ENCODE measurements at places on chromosomes 16 and 17. TPM values are rescaled to one million over a fixed set of nuclear protein-coding genes. Genes with fewer than 3 reads are reported as not detected.
A peak's percentile ranks its signal among the peaks of the same experiment; 100 is the strongest.

The CCL14 gene
- polyA plus RNA-seq = not detected

The UMOD gene
- not detected for polyA plus RNA-seq

The PRSS27 gene
- 0.39 TPM for polyA plus RNA-seq

DNA sequence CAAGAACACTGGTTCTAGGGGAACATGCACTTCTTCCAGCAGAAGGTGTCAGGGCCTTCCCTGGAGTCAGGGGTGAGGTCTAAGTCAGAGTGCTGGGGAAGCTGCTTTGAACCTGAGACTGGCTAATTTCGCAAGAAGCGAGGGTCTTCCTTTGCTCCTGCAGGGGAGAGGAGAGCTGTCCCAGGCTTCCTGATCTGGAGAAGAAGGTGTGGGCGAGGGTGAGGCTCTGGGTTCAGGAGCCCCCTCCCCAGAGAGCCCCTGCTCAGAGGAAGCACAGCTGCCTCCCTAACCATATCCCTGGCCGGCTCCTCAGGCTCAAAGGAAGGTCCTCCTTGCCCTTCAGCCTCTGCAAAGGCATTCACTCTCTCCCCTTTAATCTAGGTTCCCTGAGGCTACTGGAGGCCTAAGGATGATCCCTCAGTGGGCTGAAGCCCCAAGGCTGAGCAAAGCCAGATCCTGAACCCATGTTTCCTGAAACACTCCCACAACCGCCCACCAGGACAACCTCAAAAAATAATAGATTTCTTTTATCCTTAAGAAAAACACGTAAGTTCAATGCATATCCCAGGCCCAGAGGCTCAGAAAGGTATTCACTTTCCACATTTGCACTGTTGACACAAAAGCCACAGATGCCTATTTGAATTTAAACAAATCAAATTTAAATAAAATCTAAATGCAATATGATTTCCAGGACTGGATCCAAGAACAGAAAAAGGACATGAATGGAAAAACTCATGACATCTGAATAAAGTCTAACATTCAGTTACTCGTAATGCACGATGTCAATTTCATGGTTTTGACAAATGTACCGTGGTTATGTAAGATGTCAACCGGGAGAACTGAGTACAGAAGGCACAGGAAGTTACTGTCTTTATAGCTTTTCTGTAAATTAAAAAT is 71.5 kb upstream of the RCVRN start:
- H3K4me1 ChIP-seq = no peaks in the 10 kb centered on the region
- no peak overlapping the region for H3K27ac ChIP-seq
- H3K27me3 ChIP-seq = no peaks in the 10 kb centered on the region
- no peaks in the 10 kb centered on the region for H3K36me3 ChIP-seq

DNA sequence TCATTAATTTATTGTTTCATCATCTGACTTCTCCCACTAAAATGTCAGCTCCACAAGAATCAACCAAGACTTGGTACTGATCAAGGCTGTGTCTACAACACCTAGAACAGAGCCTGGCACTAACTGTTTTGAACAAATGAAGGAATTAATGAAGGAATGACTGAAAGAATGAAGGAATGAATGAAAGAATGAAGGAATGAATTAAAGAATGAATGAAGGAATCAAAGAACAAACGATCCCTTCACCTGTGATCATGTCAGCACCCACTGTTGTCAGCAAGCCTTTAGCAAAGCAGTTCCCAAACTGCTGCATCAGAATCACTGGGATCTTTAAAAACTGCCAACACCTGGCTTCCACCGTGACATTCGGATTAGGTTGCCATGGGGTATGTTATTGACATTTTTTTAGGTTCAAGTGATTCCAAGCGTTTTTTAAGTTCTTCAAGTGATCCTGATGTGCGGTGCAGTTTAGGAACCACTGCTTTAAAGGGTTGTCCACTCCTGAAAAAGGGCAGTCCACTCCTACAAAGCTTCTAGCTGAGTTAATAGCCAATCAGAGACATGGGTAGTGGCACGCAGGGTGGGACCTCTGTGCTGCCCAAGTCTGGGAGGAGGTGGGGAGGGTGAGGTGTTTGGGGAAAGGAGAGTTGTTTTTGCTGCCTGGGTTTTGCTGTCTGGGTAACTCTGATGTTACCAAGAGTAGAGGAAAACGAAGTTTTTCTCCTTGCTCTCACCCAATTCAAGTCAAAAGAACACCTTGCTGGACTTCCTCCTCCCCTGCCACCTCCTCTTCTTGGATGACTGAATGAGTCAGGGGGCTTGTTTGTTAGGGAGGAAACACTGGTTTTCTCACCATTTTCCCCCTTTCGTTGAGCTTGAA is 89.7 kb downstream of the RAB11FIP4 start:
- no peaks in the 10 kb centered on the region for H3K4me1 ChIP-seq
- no peaks in the 10 kb centered on the region for H3K36me3 ChIP-seq
- H3K27ac ChIP-seq = no peak overlapping the region

- no peak overlapping the region for H3K27ac ChIP-seq
- no peak overlapping the region for H3K4me3 ChIP-seq
- no peaks in the 10 kb centered on the region for H3K4me1 ChIP-seq
- H3K36me3 ChIP-seq = no peaks in the 10 kb centered on the region
- H3K27me3 ChIP-seq = no peaks in the 10 kb centered on the region
These were observed 29.5 kb upstream of the CREBBP start for GRCh38 chr16:3909791-3910583.

The CDH8 gene
- not detected for polyA plus RNA-seq

The TBKBP1 gene
- not detected for polyA plus RNA-seq

- no peaks in the 10 kb centered on the region for H3K36me3 ChIP-seq
- H3K27me3 ChIP-seq = no peaks in the 10 kb centered on the region
- peak; percentile 36 for DNase-seq
These were observed 419 bp downstream of the RAB37 start for GRCh38 chr17:74737299-74738050.

- no peaks in the 10 kb centered on the region for H3K27me3 ChIP-seq
- no peak overlapping the region for H3K4me3 ChIP-seq
- H3K27ac ChIP-seq = no peak overlapping the region
- no peak for DNase-seq
- H3K36me3 ChIP-seq = no peaks in the 10 kb centered on the region
These were observed 3.1 kb downstream of the MMP2 start for GRCh38 chr16:55482056-55482455.

- H3K4me3 ChIP-seq = no peak overlapping the region
- DNase-seq = no peak
- H3K4me1 ChIP-seq = peaks cover 21% of the 10 kb centered on the region
- peak overlapping the region; percentile 84 for H3K27ac ChIP-seq
These were observed 2.9 kb downstream of the HEXIM1 start for GRCh38 chr17:45150911-45151809.

DNA sequence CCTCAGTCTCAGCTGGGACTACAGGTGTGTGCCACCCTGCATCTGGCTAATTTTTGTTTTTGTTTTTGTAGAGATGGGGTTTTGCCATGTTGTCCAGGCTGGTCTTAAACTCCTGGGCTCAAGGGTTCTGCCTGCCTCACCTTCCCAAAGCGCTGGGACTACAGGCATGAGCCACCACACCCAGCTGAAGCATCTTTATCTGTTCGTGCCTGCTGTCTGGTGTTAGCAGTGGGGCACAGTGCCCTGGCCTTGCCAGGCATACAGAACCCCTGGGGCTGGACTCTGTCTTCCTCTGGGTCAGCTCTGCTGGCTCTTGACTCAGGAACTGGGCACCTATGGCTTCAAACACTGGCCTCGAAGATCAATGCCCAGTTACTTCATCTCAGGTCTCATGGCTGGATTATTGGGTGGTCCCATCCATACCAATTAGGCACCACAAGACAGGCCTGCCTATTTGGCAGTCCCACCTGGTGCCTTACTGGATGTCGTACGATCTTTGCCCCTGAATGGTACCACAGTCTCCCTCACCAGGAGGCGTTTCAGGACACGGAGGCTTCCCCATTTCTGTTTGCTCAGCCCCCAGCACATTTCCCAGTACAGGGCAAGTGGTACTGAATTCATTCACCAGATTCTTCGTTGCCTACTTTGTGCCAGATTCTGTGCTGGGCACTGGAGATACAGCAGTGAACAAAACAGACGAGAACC is 99.3 kb downstream of the RAB11FIP4 start:
- no peaks in the 10 kb centered on the region for H3K27me3 ChIP-seq
- H3K36me3 ChIP-seq = no peaks in the 10 kb centered on the region
- DNase-seq = no peak

GRCh38 chr17:39684369-39685192 is 3.3 kb downstream of the PGAP3 start:
- H3K27ac ChIP-seq = no peak overlapping the region
- peaks cover 13% of the 10 kb centered on the region for H3K36me3 ChIP-seq
- peaks cover 28% of the 10 kb centered on the region for H3K4me1 ChIP-seq
- no peak for DNase-seq
- H3K27me3 ChIP-seq = no peaks in the 10 kb centered on the region

DNA sequence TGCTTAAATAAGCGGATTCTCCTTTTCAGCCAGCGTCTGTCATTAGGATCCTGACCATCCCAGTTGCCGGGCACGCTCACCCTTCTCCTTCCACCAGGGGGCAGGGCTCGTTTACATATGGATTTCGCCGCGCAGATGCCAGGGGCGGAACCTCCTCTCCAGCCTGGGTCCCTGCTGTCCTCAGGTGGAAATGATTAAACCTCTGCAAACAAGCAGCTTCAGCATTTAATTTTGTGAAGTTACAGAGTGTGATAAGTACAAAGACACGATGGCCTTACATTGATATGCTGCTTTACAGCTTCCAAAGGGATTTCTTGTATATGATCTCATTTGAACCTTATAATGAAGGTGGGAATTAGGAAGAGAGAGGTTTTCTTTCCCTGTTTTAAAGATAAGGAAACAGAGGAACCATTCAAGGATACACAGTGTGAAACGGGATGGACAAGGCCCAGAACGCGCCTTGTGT is 3.9 kb upstream of the KRT28 start:
- H3K27me3 ChIP-seq = no peaks in the 10 kb centered on the region
- DNase-seq = peak; percentile 34
- H3K27ac ChIP-seq = no peak overlapping the region
- no peaks in the 10 kb centered on the region for H3K36me3 ChIP-seq
- H3K4me1 ChIP-seq = no peaks in the 10 kb centered on the region

DNA sequence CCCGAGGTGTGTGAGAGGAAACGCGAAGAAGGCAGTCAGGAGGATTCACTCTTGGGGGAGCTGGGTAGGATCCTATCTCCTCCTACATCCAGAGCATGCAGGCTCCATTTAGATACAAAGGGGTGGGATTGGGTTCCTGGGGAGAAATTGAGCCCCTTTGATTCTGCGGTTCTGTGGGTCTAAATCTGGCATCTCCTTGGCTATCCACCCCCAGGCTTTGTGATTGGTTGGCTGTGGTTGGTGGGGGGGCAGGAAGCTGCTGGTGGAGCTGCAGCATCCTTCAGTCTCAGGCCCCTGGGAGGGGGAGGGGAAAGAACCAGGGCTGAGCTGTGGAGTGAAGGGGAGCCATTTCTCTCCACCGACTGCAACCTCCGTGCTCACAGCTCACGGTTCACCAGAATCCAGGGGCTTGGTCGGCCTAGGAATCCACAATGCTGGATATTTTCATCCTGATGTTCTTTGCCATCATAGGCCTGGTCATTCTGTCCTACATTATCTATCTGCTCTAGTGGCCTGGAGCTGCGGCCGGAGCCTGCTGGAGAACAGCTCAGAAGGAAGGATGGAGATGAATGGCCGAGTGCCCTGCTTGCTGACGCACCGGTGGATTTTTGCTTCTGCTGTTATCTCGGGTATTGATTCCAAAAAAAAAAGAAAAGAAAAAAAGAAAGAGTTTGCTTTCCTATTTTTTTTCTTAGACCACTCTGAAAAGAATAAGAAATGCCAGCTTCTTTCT is at the start of gene LASP1NB:
Gene LASP1NB (plus strand): TSS at position 352 of the 733 bp plus-strand sequence.
- no peak within 1 kb of the TSS for H3K4me3 ChIP-seq
- peaks cover 4% of the 10 kb centered on the region for H3K36me3 ChIP-seq

The P2RX1 gene
- polyA plus RNA-seq = not detected

DNA sequence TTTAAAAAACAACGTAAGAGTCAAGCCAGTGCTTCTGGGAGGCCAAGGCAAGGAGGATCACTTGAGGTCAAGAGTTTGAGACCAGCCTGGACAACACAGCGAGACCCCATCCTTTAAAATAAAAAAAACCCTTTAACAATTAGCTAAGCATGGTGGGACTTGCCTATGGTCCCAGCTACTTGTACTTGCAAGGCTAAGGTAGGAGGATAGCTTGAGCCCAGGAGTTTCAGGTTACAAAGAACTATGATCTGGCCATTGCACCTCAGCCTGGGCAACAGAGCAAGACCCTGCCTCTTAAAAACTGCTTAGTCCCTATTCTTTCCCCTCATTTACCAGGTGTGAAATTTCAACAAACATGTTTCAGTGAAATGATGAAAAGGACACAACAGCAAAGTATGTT is 89.5 kb downstream of the STH start:
- no peak overlapping the region for H3K27ac ChIP-seq
- DNase-seq = no peak
- H3K27me3 ChIP-seq = no peaks in the 10 kb centered on the region
- peaks cover 4% of the 10 kb centered on the region for H3K36me3 ChIP-seq
- H3K4me1 ChIP-seq = peaks cover 9% of the 10 kb centered on the region
- no peak overlapping the region for H3K4me3 ChIP-seq

The OTOA gene
- not detected for polyA plus RNA-seq
